B cell (primary cell): ENCODE measurements at places on chromosomes 7 and 10.

GRCh38 chr7:22675917-22676343 lies 51.1 kb upstream of the IL6 start:
- peaks cover 92% of the 10 kb centered on the region for H3K4me1 ChIP-seq
- H3K27ac ChIP-seq: peak overlapping the region; percentile 72
- DNase-seq: peak; percentile 51
- H3K4me3 ChIP-seq: no peak overlapping the region
- no peaks in the 10 kb centered on the region for H3K36me3 ChIP-seq

- no peaks in the 10 kb centered on the region for H3K27me3 ChIP-seq
- H3K36me3 ChIP-seq: no peaks in the 10 kb centered on the region
- H3K4me3 ChIP-seq: no peak overlapping the region
- H3K27ac ChIP-seq: no peak overlapping the region
- peaks cover 29% of the 10 kb centered on the region for H3K4me1 ChIP-seq
Measured at GRCh38 chr7:73721377-73721817, 1.9 kb upstream of the STX1A start.

DNA sequence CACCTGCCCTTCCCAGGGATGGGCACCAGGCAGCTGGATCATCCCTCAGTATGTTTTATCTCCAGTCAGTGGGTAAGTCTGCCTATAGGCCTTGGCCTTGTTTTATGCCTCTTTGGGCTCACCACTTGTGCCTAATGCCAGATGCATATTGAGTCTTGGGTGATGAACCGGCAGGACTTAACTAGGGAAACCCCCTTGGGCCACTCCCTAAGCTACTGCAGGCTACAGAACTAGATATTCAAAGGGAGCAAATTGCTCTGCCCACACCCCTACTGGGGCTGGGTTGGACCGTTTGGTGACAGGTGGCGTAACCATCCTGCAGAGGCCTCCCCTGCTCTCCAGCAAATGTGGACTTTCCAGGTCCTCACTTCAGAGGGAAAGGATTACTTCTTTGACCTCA lies 115.7 kb upstream of the GDF10 start:
- no peak overlapping the region for H3K4me3 ChIP-seq

DNA sequence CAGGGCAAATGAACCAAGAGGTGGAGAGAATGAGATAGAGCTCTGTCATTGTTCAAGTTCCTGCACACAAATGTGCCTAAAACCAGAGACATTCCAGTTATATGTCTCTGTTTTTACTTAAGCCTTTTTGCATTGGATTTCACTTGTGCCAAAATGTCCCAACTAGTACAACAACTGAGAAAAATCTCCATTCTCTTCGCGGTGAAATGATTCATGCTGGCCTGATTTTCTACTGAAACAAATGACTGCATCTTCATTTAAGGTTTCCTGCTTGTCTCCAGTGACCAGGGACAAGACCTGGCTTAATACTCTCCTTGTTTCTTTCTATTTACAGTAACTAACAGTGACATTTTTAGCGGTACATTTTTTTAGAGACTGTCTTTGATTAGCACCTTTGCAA lies 714.9 kb downstream of the KCNMA1 start:
- no peak for DNase-seq
- no peaks in the 10 kb centered on the region for H3K27me3 ChIP-seq
- no peaks in the 10 kb centered on the region for H3K4me1 ChIP-seq
- H3K4me3 ChIP-seq: no peak overlapping the region
- H3K36me3 ChIP-seq: no peaks in the 10 kb centered on the region

DNA sequence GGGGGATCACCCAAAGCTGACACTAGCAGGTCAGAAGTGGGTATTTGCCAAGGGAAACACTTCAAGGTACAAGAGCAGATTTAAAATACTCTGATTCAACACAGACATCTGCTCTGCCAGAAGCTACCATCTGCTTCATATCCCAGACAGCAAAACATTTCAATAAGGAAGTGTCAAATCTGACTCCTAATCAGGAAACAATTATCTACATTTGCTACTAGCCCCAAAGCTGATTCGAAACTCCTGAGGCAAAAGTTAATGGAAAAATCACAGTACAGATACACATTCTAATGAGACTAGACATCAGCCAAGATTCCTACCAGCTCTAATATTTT lies 48.9 kb downstream of the PARD3 start:
- H3K4me1 ChIP-seq: no peaks in the 10 kb centered on the region
- H3K27ac ChIP-seq: no peak overlapping the region
- H3K4me3 ChIP-seq: no peak overlapping the region
- H3K27me3 ChIP-seq: no peaks in the 10 kb centered on the region
- no peak for DNase-seq

DNA sequence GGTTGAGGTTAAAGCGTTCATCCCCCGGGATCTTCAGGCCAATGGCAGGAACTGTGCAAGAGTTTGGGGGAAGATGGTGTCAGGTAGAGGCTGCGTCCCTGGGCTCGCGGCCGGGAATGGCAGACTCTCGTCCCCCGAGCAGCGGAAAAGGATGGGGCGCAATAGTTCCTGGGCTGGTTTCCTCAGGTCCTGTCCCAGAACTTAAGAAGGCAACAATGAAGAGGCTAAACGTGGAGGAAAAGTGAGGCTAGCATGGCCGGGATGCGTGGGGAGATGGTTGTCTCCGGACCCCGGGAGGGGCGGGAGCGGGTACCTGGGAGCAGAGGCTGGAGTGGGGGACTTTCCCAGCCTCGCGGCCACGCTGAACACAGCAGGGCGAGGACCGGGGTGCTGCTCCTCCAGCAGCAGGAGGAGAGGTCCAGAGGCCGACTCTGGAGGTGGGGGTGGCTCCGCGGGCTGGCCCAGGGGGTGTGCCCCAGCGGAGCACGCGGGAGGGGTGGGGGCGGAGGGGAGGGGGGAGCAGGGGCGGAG lies 882 bp downstream of the IRF5 start:
- peak overlapping the region; percentile 83 for H3K4me3 ChIP-seq
- H3K27ac ChIP-seq: peak overlapping the region; percentile 99
- H3K36me3 ChIP-seq: peaks cover 5% of the 10 kb centered on the region
- H3K4me1 ChIP-seq: peaks cover 50% of the 10 kb centered on the region
- DNase-seq: peak; percentile 58

GRCh38 chr10:8045726-8046494 lies 8.6 kb upstream of the GATA3 start:
- peaks cover 99% of the 10 kb centered on the region for H3K27me3 ChIP-seq
- no peak overlapping the region for H3K4me3 ChIP-seq
- no peak overlapping the region for H3K27ac ChIP-seq
- peaks cover 67% of the 10 kb centered on the region for H3K4me1 ChIP-seq
- no peaks in the 10 kb centered on the region for H3K36me3 ChIP-seq

GRCh38 chr10:88082806-88083596 lies 219.6 kb downstream of the PTEN start:
- H3K27ac ChIP-seq: peak overlapping the region; percentile 10
- H3K4me3 ChIP-seq: no peak overlapping the region
- no peaks in the 10 kb centered on the region for H3K36me3 ChIP-seq
- H3K27me3 ChIP-seq: no peaks in the 10 kb centered on the region
